Activated naive CD8-positive, alpha-beta T cell treated with anti-CD3 and anti-CD28 coated beads, Interleukin-2, amount 10 ng/mL, durations not matched to agents 7 days and 5 days (primary cell): ENCODE measurements at places on chromosomes 4 and X. TPM values are rescaled to one million over a fixed set of nuclear protein-coding genes. Genes with fewer than 3 reads are reported as not detected.

IL2RG gene
- total RNA-seq: 389 TPM

TMPRSS11D gene
- not detected for total RNA-seq

WFS1 gene
- total RNA-seq: 2.3 TPM

RIPPLY1 gene
- not detected for total RNA-seq

ARHGEF38 gene
- not detected for total RNA-seq

GPM6B gene
- not detected for total RNA-seq

ADRA2C gene
- total RNA-seq: not detected

TRIML2 gene
- total RNA-seq: not detected

DGKK gene
- not detected for total RNA-seq

ADH4 gene
- not detected for total RNA-seq

EXOC1L gene
- not detected for total RNA-seq

DNA sequence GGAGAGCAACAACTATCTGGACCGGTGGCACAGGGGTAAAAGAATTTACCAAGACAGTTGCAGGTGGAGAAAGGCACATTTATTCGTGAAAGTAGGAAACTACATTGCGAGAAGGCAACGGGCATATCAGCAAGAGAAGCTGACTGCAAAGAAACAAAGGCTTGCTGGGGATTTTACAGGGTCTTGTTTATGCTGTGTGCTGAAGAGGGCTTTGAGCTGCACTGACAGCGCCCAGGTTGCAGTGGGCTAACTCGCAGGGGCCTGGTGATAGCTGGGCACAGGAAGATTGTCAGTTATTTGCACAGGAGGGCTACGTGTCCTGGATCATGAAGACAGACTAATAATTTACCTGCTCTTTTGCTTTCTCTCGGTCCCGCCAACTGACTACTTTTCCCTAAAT lies 10.7 kb downstream of the TLR3 start:
- DNase-seq: no peak

DNA sequence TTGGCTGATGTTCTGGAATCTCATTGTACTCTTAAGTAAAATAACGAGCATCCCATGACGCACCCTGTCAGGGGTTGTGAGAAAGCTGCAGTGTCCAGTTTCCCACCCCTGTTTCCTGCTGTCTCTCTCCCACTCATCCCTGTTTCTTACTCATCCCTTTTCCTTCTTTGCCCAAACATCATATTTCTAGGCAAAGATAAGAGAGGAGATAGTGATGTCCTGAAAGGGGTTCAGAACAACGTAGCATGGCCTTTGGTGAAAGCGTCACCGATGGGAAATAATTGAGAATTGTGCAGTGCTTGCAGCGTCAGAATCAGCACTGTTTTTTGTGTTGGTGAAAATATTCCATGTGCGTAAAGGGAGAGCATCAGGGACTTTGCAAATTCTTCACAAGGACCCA lies 23.5 kb upstream of the TMEM165 start:
- DNase-seq: no peak

- no peak for DNase-seq
Measured at GRCh38 chr4:8862800-8863685, 8.6 kb downstream of the HMX1 start.

- DNase-seq: no peak
Measured at GRCh38 chr4:182897601-182898478, 19.3 kb downstream of the DCTD start.

GRCh38 chrX:68658530-68658929 lies 11.1 kb downstream of the STARD8 start:
- DNase-seq: no peak

DNA sequence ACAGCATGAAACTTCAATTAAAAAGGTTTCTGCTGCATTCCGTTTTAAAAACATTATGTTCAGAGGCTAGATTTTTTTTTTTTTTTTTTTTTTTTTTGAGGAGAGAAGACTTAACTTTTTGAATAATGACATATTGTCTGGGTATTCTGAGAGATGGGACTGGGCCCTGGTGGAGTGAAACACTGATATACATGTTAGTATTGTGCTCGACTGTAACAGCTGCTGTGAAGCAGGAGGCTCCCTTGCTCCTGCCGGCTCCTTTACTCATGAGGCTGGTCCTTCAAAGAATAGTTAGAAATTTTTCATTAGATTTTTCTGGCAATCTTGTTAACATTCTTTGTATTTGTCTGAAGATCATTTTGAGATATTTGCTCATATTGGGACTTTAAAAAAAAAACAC lies 73.3 kb downstream of the TMEM131L start:
- no peak for DNase-seq

DNA sequence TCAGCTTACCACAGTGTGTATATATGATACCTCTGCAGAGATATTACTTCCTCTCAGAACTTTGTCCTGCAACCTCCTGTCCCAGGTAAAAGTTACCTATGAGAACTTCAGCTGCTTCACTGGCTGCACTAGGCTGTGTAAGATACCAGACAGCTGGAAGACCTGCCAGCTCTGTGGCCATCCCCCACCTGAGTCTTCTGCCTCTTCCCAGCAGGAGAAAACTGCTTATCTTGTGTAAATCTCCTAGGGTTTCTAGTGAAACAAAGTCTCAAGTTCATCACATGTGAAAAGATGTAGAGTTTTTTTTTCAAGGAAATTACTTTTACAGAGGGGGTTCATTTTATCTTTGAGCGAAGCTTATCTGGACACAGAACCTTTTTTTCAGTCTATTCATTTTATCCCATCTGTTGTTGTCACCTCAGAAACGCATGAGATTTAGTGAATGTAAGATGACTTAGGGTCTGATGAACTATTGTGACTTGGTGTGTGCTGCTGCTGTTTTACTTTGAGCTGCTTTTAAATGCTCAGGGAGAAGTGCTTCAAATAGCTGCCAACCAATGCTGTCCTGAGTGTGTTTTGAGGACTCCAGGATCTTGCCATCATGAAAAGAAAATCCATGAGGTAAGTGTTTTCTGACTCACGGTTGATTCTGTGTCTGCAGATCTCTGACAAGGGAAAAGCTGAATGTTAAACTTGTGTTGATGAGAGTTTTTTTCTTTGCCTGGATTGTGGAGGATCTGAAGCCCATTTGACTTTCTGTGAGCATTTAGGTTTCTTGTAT lies 187.8 kb downstream of the FRAS1 start:
- DNase-seq: no peak

DNA sequence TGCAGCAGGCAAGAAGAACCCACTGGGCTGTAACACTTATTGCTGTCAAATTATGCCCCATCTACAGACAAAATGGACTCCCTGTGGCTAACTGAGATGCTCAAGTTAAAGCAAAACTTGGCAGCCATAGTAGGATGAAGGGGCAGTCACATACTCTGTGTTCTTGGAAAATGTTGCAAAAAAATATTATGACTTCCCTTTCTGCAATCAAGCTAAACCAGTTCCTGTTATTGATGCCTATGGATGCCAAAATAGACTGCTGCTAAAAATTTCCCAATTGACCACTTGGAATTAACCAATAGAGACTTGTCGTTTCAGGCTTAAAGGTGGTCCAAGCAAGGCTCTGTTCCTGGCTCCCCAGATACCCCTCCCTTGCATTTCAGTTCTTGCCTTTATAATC lies 49.5 kb downstream of the IQCM start:
- DNase-seq: no peak

DNA sequence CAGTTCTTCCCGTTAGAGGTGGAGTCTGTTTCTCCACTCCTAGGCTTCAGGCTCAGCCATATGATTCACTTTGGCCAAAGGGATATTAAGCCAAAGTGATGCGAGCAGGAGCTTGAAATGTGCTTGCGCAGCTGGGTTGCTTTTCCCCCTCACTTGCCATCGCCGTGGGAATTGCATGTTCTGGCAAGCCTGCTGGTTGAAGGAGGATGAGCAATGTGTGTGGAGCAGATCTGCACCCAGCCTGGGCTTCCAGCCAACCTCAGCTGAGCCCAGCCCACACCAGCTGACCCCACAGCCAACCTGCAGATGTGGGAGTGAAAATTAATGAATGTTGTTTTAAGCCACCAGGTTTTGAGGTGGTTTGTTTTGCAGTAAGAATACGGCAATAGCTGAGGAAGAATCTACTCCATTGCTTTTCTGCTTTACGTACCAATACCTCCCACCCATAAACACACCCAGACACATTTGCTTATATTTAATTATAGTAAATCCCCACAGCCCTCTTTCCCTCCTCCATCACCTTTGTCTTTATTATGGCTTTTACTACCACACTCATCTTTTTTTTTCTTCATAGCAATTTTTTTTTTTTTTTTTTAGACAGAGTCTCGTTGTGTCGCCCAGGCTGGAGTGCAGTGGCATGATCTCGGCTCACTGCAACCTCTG lies 132.8 kb upstream of the FUNDC1 start:
- no peak for DNase-seq

- no peak for DNase-seq
Measured at GRCh38 chr4:176300565-176300964, 19.2 kb upstream of the SPCS3 start.

DNA sequence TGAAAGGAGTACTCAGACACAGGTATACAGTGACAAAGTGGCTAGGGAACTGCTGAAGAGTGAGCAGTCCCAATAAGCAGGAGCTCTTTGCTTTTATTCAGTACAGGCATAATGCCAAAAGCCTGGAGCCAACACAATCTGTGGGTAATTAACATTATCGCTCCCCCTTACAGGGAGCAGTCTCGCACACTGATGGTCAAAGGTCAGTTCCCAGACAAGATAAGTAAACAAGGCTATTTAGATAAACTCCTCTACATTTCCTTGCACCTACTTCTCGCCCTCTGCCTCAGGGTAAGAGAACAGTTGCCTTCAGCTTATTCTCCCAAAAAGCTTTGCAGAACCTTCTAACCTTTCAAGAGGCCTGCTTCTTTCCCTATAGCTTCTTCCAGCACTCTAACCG lies 73.9 kb upstream of the TAF9B start:
- DNase-seq: no peak

DNA sequence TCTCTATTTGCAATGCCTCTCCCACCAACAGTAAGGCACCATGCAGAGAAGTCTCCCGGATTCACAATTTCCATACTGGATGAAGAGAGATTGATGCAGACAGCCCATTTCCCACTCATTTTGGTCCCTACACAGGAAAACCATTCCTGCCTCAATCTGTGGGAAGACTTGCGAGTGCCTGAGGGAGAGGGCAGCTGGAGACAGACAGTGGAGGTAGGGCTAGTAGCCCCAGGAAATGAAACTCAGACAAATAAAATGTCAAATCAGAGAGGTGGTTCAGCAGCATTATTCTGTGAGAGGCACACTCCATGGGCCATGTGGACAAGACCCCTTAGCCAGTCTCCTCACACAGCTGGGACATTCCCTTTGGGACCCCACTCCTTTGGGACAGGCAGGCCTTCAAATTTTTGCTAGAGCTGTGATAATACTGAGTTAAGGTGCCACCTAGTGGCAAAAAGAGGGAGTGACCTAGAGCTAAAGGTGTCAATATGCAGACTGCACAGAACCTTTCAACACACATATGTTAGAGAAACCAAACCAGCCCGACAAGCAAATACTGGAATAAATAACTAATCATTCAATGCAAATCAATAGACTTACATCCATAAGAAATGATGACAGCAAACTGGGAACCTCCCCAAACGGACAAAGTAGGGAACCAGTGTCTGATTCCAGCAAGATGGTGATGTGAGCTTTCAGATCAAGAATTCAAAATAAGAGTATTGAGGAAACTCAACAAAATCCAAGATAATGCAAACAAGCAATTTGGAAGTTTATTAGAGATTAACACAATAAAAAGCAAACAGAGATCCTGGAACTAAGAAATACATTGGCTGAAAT lies 1865.3 kb upstream of the AGA start:
- no peak for DNase-seq

DNA sequence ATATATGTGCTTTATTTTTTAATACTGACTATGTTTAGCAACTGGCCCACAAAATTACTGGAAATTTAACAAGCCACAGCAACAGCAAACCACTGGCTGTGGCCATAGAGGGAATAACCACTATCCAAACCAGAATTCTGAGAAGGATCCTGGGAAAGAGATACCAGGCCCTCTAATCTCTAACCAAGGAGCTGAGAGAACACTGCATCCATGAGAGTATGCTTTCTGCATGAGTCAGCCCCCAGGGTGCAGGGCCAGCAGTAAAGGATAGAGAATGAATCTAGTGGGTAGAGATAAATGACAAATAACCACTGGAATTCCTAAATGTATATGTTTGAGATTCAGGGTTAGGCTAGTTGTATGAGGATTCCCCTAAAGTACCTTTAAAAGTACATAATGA lies 221.8 kb downstream of the KIT start:
- no peak for DNase-seq

GRCh38 chr4:27592738-27593137 lies 732.1 kb downstream of the STIM2 start:
- DNase-seq: no peak

DNA sequence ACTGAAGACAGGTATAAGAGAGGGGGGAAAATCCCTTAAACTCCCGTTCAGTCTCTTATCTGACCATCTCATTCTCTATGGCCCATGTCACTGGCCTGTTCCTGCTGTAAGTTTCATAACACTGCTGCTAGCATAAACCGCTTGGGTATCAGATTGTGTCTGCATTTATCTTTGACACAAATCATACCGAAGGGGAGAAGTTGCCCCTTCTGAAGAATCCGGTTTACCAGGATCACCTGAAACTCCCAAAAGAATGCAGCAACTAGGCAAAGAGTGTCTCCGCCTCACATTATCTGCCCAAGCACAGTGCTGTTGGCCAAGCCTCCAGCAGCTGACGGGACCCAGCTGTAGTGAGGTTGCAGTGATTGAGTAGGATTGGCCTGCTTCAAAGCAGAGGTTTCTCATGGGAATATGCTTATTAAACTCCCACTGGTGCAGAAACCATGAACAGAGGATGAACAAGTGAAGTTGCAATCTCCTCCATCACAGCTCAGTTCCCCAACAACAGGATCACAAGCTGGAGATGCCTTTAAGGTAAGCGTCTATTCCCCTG lies 71.3 kb upstream of the PUDP start:
- DNase-seq: no peak

- no peak for DNase-seq
Measured at GRCh38 chr4:71729856-71730255, 54.0 kb downstream of the GC start.

DNA sequence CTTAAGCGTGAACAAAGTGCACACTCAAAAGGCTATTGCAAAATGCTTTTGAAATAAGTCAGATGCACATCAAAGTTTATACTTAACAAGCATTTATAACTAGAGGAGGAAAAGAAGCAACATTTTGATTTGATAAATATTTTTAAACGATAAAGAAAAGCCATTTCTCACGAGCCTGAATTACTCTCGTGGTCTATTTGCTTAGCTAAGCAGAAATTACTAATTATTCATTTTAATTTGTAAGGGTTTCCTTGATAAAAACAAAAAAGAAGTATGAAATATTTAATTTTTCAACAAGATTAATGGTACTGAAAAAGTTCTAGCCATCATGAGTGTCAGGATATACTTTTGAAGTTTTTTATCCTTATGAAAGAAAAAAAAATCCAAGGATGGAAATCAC lies 78.2 kb downstream of the UNC5C start:
- DNase-seq: no peak

DNA sequence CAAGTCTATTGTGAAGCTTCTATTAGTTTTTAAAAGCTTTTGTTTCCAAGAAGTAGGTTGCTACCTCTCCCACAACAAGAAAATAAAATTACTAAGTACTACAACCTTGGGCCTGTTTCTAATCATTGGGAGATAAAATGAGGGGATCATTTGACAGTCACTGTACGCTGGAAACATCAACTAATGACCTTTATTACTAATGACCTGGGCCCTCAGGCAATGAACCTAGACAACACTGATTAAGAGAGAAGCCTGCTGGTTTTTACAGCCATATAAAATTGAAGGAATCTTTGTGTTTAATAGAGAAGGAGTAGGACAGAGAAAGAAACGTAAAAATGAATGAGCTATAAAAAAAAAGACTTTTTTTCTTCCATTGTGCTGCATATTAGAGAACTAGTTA lies 1000.9 kb downstream of the STPG2 start:
- no peak for DNase-seq
